T-helper 2 cell (primary cell): ENCODE measurements at places on chromosomes 12 and 14.

DNA sequence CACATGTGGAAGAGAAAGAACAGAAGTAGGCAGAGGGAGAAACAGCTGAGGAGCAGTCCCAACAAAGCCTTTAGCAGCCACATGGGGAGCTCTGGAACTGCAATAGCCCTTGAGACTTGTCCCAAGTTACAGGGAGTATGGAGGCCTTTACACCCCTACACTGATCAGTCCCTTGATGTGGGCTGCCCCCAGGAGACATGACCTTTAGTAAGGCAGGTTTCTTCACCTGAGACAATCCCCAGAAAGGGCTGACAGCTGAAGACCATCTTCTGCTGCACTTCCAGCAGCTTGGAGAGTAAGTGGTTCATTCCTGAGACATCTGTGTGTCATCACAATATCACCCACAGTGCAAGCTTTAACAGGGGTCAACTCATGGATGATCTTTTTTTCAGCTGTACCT, 8.6 kb upstream of the SNAPC1 start:
- DNase-seq: no peak

DNA sequence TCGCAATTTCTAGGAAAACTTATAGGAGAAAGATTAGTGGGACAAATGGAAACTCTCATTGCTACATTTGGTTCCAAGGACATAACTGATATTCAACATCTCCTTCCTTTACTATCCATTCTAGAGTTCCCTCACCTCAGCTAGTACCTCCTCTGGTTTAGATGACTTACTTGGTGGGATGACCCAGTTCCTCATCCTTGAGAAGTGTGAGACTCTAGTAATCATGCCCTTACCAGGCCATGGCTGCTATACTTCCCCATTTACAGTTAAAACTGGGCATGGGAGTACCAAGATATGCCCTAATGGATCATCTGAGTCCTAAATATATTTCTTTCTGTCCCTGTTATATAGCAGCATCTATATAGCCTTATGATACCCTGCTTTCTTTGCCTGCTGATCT, 58.1 kb downstream of the IFT81 start:
- DNase-seq: no peak

GRCh38 chr12:116919247-116919661, 8.5 kb downstream of the FBXW8 start:
- DNase-seq: no peak

GRCh38 chr14:87869619-87870583, 123.1 kb downstream of the GALC start:
- DNase-seq: no peak

DNA sequence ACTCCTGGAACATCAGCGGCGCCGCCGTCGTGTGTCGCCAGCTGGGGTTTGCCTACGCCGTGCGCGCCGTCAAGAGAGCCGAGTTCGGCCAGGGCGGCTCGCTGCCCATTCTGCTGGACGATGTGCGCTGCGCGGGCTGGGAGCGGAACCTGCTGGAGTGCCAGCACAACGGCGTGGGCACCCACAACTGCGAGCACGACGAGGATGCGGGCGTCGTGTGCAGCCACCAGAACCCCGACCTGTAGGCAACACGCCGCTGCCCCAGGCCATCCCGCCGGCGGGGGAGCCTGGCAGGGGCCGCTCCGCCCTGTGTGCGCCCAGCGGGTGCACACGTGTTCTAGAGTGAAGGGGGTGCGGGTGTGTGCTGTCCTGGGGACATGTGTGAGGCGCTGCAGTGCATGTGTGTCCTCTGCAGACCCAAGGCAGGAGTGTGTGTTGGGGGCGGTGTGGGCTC, 8.7 kb upstream of the CYP46A1 start:
- DNase-seq: no peak

- DNase-seq: no peak
Observed at GRCh38 chr12:97960225-97960624, 497.6 kb downstream of the RMST start.

GRCh38 chr12:50442178-50442908, 41.7 kb downstream of the LARP4 start:
- DNase-seq: peak; percentile 45

- no peak for DNase-seq
Observed at GRCh38 chr12:120979220-120979861, 998 bp downstream of the HNF1A start.

- no peak for DNase-seq
Observed at GRCh38 chr12:22738945-22739344, 114.0 kb downstream of the ETNK1 start.
